NCI-H510A (cell line): ENCODE measurements at places on chromosomes 5 and 9.
A peak's percentile ranks its signal among the peaks of the same experiment; 100 is the strongest.

DNA sequence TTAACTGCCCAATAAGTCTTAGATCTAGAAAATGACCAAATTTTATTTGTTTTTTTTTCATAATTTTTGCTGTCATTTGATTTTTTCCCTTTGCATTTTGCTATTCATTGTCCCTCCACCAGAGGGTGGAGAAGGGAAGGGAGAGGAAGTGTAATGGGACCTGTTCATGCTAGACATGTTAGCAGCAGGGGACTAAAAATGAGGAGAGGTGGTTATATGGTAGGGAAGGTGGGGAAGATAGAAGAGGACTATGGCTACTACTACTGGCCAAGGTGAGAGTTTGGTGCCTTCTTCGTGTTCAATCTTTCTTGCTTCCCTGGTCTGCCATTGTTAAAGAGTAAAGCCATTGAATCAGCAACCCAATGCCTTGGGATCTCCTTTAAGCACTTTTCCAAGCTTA, 6.4 kb downstream of the GRIA1 start:
- DNase-seq, result no peak

GRCh38 chr5:174837919-174838902, 113.8 kb downstream of the MSX2 start:
- DNase-seq, result no peak

DNA sequence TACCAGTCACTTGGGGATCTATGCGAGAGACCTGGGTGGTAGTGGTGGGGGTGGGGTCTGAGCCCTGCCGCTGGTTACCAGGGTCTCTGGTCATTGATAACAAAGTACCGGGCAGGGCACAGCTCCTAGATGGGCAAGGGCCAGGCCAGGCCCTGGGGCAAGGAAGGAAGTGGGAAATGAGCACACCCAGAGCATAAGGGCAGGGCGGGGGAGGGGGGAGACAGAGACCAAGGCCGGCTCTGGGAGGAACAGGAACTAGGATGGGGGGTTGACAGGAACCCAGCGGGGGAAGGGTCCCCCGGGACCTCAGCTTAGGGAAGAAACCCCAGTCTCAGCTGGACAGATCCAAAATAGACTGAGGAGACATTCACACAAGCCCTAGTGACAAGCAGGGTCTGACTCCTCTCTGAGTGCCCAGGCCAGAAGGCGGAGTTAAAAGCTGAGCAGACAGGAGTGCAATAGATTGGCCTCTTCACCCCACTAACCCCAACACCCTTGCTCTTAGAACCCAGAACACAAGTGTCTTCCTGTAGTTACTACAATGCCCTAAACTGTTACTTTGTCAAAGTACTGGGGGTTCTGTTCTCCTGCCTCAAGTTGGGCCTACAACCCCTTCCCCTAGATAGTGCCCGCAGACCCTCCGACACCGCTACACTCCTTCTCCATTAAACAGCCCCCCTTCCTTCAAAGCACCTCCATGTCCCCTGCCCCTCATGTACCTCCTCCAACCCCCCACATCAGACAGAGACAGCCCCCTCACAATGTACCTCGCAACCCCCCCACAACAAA, 628 bp downstream of the ATOSB start:
- DNase-seq, result no peak

- peak; percentile 52 for DNase-seq
Measured at GRCh38 chr9:132169672-132170392, 8.0 kb downstream of the NTNG2 start.

DNA sequence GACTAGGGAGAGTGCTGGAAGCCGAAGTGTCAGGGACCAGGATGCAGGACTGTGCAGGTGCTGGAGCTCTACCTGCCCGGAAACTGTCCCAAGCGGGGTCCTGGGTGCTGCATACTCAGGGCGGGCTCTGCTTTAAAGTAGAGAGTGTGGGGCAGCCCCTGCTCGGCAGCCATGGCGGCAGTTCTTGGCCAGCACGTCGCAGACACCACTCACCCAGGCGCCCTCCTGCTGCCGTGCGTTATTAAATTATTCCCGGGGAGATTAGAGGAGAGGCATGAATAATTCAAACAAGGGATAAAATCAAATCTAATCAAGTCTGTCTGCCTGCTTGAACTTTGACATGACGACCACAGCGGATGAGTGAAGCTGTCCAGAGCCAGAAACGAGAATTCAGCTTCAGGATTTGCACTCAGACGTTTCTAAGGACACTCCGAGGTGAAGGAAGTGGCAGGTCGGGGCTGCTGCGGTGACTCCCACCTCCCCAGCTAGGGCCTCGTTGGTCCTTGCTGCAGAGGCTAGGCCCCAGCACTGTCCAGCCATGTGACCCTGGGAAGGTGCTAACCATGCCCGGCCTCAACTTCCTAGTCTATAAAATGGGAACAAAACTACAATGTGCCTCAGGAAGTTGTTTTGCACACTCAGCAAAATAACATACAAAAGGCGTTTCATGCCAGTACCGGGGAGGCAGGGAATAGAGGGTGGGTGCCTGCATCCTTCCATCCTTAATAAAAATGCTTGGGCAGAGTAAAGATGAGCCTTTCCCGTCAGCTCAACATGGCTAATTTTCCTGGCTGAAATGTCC, 91.3 kb upstream of the ADAMTS2 start:
- DNase-seq, result no peak

GRCh38 chr5:179876610-179876952, 18.0 kb upstream of the MRNIP start:
- DNase-seq, result no peak

DNA sequence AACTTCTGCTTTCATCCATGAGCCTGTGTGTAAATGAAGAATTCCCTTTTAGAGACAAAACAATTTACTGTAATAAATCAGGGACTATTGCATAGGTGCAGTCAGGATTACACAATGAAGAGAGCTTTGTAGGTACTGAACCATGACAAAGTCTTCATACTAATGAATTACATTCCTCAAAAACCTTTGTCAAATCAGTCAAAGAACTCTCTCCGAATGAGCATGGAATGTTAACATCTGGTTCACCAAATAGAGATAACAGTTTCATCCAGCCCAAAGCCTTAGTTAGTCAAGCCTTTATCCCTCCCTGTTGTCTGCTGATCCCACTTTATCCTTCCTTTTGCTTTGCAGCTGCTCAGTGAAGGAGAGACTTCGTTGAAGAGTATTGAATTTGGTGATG, 62.9 kb upstream of the DMRTA1 start:
- no peak for DNase-seq

DNA sequence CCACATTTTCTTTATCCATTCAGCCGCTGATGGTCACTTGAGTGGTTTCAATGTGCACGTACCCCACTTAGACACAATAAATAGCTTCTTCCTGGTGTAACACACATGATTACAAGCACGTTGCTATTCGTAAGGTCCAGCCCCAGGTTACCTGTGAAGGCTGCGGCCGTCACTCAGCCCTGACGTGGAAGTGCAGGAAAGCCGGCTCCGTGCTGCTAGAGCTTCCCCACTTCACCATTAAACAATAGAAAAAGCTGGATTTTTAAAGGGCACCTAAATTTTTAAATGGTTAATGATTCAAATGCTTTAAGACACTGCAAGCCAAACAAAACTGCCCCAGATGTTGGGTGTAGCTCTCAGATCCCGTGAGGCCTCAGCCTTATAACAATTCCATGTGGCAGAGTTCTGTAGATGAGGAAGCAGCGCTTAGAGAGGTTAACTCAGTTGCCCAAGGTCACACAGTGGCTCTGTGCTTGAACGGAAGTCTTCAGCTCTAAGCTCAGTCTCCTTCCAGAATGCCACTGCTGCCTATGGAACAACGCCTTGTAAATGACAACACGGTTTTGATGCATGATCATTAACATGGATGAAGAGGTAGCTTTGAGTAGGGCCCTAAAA, 125.7 kb downstream of the COL23A1 start:
- DNase-seq, result no peak

DNA sequence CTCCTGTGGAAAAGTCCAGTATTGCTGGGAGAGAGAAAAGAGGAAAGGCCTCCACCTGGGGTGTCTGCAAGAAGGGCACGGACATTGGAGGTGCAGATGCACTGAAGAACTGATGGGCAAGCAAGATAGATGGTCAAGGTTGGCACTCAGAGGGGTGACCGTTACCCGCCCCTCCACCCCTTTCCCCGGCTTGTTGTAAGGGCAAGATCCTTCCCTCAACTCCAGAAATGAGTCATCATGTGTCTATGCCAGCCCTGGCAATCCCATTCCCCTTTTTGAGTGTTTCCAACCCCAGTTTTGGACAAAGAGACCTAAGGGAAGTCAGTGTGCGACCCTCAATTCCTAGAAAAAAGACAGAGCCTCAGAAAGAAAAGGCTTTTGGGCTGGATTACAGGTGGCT, 34.9 kb upstream of the ATP6V1G1 start:
- DNase-seq, result no peak
